ENCODE measurements at places on chromosomes 11 and 22.

DNA sequence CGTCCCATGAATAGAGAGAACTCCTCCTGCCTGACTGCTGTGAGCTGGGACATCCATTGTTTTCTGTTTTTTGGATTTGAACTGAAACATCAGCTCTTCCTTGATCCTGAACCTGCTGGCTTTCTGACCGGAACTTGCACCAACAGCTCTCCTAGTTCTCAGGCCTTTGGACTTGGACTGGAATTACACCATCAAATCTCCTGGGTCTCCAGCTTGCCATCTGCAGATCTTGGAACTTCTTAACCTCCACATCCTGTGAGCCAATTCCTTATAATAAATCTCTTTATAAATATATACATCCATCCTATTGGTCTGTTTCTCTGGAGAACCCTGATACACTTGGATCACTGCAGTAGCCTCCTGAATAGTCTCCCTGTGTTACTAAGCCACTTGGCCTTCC is 42.1 kb downstream of the HTR3A start:
- DNase-seq, result no peak

DNA sequence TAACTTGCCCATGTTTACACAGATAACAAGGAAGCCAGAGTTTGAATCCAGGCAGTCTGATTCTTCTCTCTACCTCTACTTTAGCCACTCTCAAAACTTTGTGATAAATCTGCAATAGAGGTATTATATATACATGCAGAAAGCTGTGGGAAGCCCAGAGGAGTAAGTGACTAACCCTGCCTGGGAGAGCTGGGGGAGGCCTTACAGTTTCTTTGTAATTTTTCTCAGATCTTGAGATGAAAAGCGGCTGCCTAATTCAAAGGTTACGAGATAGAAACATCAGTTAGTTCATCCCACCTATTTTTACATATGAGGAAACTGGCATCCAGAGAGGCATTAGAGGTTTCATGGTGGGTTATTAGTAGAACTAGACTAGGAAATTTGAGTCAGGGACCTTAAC is 4.9 kb downstream of the STIM1 start:
- DNase-seq, result no peak

DNA sequence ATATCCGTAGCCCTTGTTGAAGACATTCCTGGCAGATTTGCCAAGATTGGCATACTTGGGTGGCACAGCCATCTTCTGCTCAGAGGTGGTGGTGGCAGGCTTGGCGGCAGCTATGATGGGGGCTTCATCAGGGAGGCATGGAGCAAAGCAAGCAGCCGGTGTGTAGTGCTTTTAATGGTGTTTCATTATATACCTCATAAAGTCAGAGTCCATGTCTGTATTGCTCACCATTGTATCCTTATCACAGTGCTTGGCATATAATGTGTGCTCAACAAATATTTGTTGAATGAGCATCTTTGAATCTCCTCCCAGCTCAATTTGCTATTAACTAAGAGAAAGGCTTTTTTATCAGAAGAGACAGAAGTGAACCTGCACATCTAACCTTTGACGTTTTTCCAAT is 7.8 kb upstream of the DNHD1 start:
- DNase-seq, result no peak

DNA sequence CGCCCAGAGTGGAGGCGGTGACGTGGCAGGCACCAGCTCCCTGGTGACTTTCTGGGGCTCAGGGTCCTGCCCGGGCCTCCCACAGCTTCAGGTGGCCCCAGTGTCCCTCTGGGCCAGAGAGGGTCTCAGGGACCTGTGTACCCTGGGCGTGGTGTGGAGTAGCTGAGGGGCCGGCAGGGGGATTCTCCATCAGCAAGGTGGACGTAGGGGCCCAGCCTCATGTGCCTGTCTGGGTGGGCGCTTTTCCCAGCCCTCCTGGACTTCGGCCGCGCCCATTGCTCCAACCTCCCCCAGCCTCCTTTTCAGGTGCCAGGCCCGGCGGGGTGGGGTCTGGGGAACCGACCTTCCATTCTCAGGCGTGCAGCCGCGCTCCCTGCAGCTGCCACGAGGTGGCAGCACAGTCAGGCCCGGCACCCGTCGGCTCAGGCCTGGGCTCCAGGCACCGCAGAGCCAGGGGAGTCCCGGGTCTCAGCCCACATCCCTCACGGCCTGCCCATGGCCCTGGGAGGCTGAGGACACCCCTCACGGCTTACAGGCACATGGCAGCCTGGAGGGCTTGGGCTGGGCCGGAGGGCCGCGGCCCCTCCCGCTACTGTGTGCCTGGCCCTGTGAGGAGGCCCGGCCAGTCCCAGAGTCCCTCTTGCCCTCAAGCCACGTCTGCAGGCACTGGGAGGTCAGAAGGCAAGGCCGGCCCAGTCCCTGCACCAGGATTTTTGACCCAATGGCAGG is 19.9 kb upstream of the MUC5B start:
- peak; percentile 43 for DNase-seq

GRCh38 chr22:30562366-30562765 is 12.1 kb downstream of the GAL3ST1 start:
- no peak for DNase-seq

- DNase-seq, result no peak
These were observed 68.9 kb upstream of the KCNQ1OT1 start for GRCh38 chr11:2768471-2769408.

- no peak for DNase-seq
These were observed 6.2 kb downstream of the LRRC74B start for GRCh38 chr22:21051831-21052400.

- DNase-seq, result no peak
These were observed 443.7 kb downstream of the NTM start for GRCh38 chr11:131814108-131814507.

- peak; percentile 1 for DNase-seq
These were observed 241.4 kb downstream of the BRD1 start for GRCh38 chr22:49586244-49586748.

DNA sequence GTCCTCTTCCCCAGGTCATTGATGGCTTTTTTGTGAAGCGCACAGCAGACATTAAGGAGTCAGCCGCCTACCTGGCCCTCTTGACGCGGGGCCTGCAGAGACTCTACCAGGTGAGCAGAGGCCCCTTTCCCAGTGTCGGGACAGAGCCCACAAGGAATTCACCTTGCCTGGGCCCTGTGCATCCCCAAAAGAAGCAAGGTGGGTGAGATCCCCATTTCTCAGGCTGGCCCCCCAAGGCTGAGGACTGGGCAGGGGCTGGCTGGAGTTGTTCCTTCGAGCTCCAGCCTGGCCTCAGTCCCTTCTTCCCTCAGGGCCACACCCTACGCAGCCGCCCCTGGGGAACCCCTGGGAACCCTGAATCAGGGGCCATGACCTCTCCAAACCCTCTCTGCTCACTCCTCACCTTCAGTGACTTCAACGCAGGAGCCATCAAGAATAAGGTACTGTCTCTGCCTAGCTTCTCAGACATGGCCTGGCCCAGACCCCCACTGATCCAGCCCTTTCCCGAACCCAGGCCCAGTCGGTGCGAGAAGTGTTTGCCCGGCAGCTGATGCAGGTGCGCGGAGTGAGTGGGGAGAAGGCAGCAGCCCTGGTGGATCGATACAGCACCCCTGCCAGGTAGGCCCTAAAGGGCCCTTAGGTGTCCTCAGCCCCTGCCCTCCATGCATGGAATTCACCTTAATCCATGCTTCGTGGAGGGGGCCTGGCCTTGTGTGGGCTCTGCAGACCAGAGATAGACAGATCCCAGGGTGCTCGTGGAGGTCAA is 4.7 kb downstream of the MUS81 start:
- no peak for DNase-seq

GRCh38 chr11:64428693-64429092 is 69.7 kb downstream of the RPS6KA4 start:
- DNase-seq, result no peak

GRCh38 chr11:9038541-9038940 is 34.7 kb upstream of the NRIP3 start:
- no peak for DNase-seq

- DNase-seq, result no peak
These were observed 48.5 kb downstream of the PITPNB start for GRCh38 chr22:27870234-27871191.

DNA sequence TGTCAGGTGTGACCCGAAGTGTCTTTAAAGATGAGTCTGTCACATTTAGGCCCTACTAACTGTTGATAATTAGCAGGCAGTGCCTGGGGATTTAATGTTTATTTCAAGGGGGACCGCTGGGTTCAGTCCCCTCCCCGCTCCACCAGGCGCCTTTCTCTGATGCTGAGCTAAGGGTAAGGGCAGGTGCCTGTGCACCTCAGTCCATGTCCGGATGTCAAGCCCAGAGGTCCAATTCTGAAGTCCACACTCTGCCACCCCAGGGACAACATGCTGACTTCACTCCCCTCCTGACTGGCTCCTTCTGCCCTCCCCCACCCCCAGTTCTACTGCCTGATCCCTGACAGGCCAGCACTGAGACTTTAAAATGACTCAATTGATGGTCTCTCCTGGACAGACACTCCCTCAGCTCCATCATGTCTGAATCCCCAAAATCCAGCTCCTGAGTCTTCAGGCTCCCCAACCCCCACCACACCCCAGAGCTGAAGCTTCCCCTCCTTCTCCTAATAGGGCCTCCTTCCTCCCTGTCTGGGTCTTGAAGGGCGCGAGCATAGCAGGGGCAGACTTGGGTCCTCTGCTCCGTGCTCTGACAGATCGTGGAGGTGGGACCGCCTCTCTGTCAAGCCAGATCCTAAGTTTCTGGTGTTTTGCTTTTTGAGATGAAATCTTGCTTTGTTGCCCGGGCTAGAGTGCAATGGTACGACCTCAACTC is 49.8 kb upstream of the ANO1 start:
- DNase-seq, result no peak

DNA sequence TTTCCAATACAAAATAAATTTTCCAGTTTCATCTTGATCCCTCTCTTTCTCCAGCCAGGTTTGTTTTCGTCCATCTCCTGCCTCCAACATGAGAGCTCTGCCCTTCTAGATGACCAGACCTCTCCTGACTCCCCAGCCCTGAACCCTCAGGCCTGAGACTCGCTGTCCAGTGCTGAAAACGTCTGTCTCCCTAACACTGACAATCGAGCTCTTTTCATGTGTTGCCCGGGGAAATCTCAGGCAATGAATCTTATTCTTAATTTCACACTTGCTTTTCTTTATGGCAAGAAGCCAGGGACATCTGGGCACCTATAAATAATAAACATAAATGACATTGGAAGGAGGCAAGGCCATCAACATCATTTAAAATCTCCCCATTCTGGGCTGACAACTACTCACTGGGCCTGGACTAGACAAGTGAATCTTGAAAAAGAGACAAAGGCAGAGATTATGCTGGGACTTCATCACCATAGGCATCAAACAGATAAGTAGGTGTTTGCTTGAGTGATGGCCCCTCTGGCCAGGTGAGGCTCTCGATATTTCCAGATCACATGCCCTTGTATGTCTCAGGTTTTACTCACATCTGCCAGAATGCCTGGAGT is 274.5 kb upstream of the B3GAT1 start:
- DNase-seq, result no peak

DNA sequence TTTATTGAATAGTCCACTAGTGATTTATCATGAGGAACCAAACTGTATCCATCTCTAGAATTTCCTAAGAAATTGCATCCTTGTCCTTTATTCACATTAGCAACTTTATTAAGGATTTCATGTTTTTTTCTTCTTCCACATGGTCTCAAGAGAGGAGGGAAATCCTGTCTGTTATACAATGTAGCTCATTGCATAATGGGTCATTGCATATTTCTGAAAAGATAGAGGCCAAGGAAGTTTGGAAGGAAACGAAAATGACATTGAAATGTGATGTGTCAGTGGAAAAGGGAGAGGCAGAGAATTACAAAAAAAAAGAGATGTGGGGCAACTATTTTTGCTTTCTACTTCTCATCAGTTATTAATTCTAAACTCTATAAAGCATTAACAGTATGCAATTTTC is 353.1 kb downstream of the METTL15 start:
- no peak for DNase-seq

DNA sequence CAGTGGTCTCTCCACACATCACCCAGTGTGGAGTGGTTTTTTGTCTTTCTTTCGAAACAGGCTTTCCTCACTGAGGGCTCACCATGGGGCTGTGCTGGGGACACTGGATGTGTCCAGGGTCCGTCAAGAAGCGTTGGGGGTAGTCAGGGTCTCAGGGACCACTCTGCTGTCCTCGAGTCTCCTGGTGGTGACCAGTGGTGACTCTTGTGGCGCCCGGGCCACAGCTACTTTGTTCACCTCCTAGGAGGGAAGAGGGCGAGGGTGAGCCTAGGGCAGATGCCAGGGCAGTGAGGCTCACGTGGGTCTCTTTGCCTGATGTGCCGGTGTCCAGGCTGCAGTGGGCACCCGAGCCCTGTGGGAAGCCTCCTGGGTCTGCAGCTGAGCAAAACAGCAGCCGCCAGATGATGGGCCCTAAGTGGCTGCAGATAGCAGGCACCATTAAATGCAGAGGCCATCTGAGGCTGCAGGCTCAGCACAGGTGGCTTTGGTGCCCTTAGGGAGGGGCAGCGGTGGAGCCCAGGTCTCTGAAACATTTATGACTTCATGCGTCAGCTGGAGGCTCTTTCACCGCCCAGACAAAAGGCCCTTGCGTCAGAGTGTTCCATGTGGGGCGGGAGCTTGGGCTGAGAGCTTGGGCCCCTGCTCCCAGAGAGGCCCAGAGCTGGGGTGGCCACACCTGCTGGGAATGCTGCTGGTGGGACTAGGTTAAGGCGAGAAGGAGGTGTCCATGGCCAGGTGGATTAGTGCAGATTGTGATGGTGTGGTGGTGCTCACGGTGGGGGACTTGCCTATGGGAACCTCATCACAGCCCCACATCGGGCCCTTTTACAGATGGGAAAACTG is 29.5 kb downstream of the KCNQ1 start:
- DNase-seq, result no peak

- DNase-seq, result no peak
These were observed 257.8 kb upstream of the B3GAT1 start for GRCh38 chr11:134669796-134670195.

- DNase-seq, result no peak
These were observed 42.6 kb downstream of the SLC22A12 start for GRCh38 chr11:64633555-64634159.

DNA sequence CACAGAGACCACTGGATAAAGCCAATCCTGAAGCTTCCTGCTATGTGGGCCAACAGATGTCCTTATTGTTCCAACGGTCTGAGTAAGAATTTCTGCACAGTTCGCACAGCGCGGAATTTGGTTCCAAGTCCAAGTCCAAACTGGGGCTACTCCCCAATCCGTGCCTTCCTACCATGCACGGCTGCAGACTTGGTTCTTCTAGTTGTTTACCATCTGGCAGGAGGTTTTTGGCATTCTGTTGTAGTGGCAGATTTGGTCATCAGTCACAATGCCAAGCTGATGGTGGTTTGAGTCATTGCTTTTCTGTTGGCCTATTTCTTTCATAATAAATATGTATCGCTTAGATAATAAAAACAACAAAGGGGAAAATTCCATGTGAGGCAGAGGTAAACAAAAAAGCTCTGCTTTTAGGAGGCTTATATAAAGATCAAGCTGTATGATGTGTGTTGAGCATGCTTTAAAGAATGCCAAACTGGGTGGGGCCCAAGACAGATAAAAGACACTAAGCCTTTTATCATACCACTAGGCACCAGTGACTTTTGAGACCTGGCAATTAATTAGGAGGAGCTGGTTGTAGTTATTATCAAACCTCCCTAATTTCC is 52.5 kb upstream of the SYN3 start:
- DNase-seq, result no peak

GRCh38 chr22:46053563-46054090 is 76.7 kb upstream of the WNT7B start:
- no peak for DNase-seq

- no peak for DNase-seq
These were observed 40.4 kb upstream of the ETS1 start for GRCh38 chr11:128627666-128628324.

Data from NCI-H460 (cell line).